ENCODE measurements at places on chromosomes 3 and 15.

GRCh38 chr15:83854321-83854720 lies 200.4 kb downstream of the ADAMTSL3 start:
- DNase-seq: no peak

GRCh38 chr15:95880031-95880570 lies 450.4 kb upstream of the NR2F2 start:
- no peak for DNase-seq

GRCh38 chr3:51967384-51968169 lies at the start of gene PCBP4:
TSS of gene PCBP4 (minus strand) at chr3:51967454. CDS start at chr3:51961240, 6,214 bp downstream.
- DNase-seq: no peak

DNA sequence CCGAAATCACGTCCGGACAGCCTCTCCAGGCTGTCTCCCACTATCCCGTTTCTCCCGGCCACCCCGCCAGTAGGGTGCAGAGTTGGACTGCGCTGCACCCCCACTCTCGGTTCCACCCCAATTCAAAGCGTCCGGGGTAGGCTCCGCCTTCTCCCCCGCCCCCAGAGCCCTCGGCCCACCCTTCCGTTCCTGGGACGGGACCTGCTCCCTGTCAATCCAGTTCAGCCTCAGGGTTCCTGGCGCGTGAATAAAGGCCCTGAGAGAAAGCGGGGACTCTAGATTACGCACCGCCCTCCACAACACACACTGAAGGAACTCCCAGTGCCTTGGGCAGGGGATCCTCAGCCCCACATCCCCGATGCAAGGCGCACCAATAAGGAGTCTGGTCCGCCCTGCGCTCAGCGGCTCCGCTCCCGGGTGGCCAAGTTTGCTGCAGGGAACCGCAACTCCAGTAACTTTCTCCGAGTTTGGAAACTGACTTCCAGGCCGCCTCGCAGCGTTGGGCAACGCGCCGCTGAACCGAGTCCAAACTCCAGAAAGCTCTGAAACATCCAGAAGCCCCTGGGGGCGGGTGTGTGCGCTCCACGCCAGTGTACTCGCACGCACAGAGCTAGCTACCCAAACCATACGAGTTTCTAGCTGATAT lies 1.9 kb downstream of the ADAMTS9 start:
- no peak for DNase-seq

GRCh38 chr3:61841111-61841845 lies 279.9 kb downstream of the PTPRG start:
- no peak for DNase-seq

DNA sequence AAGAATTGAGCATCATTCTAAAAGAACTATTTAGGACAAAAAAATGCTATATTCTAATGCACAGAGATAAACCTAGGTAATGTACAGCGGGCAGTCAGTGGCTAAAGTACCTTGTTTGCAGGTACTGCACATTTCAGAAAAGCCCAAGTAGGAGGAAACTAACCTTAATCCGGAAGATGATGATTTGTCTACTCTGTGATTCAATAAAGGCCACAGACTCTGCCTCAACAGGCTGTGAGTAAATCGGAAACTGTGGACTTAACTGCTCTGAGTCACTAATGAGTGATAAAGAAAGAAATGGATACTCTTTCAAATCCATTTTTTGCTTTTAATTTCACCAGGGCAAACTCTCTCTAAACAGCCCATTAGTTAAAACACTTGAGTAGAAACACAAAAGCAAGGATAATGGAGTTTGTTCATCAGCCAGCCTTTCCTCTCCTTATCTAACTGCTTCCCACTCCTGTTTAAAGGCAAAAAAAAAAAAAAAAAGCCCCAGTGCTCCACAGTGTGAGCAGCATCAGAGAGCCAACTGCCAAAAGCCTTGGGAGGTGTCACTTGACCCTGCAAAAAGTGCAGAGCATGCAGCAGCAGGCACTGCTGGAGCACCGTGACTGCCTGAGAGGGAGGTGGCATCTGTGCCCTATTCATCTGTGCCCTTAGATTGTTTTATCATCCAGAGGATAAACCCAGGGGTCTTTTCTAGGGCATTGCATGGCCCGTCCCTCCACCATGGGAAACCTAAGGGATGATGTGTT lies 187.7 kb downstream of the SATB1 start:
- DNase-seq: peak; percentile 19

DNA sequence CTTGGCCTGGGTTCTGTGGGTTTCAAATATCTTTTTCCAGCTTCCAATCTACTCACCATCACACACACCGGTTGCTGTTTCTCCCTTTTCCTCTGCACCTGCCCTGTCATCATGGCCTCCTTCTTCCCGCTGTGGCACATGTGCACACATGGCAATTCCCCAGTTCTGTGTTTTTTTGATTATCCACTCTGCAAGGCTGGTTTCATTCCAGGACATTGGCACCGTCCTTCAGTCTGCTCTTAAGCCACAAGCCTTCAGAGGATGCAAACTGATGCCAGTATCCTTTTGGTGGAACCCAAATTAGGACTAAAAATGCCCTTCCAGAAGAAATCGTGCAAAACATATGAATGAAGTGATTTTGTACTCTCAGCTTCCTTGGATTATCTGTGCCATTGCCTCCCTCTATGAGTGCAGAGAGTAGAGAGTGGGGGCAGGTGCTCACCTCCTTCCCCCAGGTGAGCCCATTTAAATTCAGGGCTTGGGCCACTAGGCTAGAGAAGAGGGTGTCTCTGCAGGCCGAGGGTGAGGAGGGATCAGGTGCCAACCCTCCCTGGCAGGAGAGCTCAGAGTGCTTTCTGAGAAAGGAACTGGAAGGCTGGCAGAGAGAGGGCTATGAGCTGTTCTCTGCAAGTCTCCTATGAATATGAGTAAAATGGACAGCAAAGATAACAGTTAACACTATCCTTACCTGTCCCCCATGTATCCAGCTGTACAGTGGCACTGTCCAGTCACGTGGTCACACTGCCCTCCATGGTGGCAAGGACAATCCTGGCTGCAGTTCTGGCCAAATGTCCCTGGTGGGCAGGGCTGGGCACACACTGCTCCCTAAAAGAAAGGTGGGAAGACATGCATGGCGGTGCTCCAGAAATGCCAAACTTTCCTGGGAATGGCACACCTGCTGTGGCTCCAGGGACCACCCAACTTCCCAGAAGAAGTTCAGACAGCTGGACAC lies 100.8 kb downstream of the RAB11A start:
- DNase-seq: no peak

- no peak for DNase-seq
These were observed 141.9 kb upstream of the C2CD4B start for GRCh38 chr15:62306851-62307504.

GRCh38 chr3:134078169-134078831 lies 48.6 kb upstream of the SLCO2A1 start:
- DNase-seq: no peak
